ENCODE measurements at places on chromosomes 3 and 15.

DNA sequence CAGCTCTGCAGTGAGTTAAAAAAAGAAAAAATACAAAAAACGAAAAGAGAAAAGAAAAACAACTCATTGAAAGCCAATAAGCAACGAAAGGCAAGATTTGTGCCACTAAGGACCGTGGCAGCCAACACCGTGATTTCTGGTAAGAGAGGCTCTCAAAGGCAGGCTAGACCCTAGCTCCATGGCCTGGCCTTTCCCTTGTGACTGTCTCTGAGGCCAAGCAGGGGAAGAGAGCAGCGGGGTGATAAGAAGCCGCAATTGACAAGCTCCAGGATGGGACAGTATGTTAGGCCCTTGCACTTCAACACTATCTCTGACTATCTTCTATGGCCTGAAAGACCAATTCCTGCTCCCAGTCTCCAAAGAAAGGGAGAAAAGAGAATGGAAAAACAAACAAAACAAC, 12.4 kb downstream of the APOD start:
- no peak for DNase-seq

GRCh38 chr15:61081027-61081322, 148.1 kb downstream of the RORA start:
- DNase-seq = no peak

DNA sequence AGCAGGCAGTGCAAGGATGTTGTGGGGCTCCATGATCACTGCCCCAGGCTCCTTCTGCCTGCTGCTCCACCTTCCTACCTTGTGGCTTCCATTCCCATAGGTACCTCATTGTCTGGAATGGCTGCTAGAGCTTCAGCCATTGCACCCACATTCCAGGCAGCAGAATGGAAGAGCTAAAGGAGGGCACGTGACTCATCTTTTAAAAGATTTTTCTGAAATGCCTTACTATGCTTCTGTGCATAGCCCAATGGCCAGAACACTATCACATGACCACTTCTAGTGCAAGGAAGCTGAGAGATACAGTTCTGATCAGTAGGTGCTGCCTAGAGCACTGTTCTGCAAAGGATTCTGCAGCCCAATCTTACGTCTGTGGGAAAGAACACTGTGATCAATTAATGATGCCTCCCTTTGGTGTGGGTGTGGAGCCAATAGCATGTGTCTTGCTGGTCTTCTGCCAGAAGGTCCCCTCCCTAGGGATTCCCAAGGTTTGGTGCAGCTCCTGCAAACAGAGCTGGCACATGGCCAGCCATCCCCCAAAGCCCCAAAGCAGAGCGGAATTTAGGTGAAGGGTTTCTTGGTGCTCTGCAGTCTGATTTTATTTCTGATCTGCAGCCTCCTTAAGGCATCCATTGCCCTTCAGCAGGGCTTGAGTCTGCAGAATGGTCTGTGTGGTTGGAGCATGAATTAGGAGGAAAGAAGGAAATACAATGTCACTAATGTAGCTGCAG, 34.4 kb downstream of the SPSB4 start:
- DNase-seq = no peak

- no peak for DNase-seq
Measured at GRCh38 chr3:52403955-52404354, 40.9 kb downstream of the SEMA3G start.

GRCh38 chr15:37678124-37678523, 256.3 kb upstream of the TMCO5A start:
- no peak for DNase-seq

DNA sequence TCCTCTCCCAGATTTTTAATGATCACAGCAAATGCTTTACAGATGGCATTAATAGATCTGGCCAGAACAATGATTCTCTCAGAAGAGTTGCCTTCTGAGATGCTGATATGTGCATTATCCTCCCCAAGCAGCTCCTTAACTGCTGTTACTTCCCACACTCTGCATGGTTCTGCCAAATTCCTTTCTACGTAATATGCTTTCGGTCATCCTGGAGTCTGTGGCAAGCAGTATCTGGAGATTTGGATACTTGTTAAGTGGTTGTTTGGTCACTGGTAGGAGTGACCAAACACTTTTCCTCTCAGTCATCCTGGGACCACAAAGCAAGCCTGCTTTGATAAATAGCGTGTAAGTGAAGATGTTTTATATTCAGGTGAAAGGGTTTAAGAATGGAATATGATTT, 71.1 kb upstream of the CCNL1 start:
- DNase-seq = no peak

DNA sequence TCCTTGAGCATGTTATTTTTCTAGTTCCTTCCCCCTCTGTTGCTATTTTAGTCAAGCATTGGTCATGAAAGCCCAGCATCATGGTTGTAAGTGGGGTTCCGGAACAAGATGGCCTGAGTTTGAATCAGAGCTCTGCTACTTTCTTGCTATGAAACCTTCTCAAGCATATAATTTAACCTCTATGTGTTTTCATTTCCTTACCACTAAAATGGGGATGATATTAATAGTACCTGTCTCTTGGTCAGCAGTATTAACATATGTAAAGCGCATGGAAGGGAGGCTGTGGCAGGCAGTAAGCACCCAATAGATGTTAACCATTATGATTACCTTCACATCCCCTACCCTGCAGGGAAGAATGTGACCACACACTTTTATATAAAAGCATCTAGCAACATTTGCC, 14.3 kb upstream of the SPRED1 start:
- no peak for DNase-seq
